CD4-positive, alpha-beta T cell treated with Interleukin-12 subunit alpha and Interleukin-12 subunit beta, for 1 hour (primary cell): ENCODE measurements at places on chromosomes 4 and X.

DNA sequence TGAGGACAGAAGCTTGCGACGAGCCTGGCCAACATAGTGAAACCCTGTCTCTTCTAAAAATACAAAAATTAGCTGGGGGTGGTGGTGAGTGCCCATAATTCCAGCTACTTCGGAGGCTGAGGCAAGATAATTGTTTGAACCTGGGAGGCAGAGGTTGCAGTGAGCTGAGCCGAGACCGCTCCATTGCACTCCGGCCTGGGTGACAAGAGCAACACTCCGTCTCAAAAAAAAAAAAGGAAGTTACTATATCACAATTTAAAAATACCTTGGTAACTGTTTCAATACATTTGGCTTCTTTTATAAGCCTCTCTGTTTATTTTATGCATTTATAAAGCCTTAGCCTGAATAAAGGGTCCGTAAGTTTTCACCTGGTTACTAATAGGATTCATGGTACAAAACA, 46.6 kb upstream of the CHRNA9 start:
- DNase-seq = no peak

- no peak for DNase-seq
Observed at GRCh38 chr4:147044241-147044640, 98.6 kb upstream of the TTC29 start.

DNA sequence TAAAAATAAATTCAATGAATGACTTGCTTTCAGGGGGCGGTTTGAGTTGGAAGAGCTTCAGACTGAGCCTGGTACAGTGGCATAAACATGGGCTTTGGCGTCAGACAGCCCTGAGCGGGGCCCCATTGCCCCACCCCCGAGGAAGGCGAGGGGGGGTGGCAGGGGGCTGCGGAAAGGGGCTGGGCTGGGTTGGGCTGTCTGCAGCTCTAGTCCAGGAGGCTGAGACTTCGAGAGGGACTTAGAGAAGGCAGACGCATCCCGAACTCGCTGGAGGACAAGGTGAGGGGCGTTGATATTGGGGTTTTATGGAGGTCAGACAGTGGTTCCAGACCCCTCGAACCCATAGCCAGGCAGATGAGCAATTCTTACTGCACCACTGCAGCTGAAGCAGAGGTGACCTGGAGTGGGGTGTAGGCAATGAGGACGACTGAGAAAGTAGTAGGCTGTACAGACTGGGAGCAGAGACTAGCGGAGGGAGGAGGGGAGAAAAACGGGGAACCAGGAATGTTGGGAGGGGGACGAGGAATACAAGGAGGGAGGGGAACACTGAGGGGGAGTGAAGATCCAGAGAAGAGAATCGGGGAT, at the start of gene MAGED2:
TSS of gene MAGED2 (plus strand) at position 222 of the 585 bp plus-strand sequence. CDS start 1,587 bp downstream, outside the sequence.
- DNase-seq = peak; percentile 64

GRCh38 chrX:118189000-118189399, 72.4 kb upstream of the KLHL13 start:
- DNase-seq = no peak

GRCh38 chrX:68383540-68383939, 49.8 kb downstream of the OPHN1 start:
- no peak for DNase-seq

DNA sequence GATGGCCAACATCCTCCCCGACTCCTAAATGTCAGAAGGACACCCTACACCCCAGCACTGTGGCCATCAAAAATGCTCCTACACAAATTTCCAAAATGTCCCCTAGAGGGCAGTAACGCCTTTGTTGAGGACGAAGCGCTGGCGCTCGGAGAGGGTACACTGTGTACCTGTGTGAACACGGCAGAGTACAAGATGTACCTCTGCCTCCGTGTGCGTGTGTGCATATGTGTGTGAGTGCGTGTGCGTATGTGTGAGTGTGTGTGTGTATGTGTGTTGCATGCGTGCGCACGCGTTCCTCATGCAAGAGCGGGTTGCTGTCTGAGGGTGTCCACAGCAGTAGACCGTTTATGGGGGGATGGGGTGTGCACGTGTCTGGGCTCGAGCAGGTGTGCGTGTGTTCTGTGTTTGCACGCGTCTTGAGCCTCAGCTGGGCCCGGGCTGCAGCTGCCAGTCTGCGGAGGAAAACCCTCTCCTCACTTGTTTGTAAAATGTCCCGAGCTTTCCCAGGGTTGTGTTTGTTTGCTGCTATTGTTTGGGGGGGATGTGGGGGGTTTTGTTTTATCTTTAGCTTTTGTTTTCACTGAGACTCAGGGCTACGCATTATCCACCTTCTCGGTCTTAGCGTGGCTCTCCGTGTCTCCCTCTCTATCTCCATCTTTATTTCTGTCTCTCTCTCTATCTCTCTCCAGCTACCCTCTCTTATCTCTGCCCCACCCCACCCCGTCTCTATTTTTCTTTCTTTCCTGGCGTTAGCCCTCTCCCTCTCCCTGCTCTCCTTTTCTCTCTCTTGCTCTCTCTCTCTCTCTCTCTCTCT, 10.4 kb upstream of the TSPYL2 start:
- DNase-seq = peak; percentile 83

- no peak for DNase-seq
Observed at GRCh38 chr4:32477518-32477917, 1757.3 kb downstream of the PCDH7 start.

DNA sequence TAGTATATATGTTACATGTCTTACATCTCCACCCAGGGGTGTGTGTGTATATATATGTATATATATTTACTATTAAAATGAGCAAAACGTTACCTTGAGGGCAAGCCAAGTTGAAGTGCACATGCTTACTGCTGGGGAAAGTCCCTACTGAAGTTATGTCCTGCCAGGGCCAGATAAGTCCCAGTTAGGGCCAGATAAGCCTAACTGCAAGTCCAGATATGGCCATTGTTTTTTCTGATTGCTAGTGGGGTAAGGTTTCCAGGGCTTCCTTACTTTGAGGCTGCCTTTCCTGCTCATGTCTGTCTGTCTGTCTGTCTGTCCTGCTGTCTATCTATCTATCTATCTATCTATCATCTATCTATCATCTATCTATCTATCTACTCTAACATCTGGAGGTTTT, 19.3 kb upstream of the ZNF81 start:
- no peak for DNase-seq

GRCh38 chr4:13994016-13994415, 366.5 kb upstream of the BOD1L1 start:
- DNase-seq = no peak

DNA sequence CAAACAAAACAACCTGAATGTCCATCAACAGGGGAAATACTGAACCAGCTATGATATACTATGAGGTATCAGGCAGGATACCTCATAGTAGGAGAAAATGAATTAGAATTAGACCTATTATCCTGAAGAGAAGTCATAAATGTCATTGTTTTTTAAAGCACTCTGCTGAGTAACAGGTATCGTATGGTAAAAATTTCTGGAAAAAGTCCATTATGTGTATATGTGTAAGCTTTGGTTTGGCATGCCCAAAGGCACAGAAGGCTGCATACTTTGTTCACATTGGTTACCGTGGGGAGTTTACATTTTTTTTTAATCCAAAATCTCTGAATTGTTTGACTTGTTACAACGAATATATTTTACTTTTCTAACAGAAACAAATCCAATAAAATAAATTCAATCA, 70.5 kb downstream of the RPS3A start:
- no peak for DNase-seq

DNA sequence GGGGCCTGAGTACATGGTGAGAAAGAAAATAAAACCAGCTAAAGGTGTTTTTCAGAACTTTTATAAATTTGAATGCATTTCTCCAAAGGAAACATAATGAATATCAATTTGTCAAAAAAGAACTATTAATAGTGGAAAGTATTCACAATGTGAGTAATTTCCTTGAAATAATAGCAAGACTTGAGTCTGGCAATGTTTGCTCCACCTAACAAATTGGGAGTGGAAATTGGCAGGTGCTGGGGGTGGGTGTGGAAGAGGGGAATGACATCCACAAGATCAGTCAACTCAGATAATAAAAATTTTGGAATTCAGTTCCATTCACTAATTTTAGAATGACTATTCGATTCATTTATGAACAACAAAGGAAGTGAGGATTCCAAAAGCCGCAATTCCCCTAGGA, 884.8 kb upstream of the SLIT2 start:
- DNase-seq = no peak

- peak; percentile 19 for DNase-seq
Observed at GRCh38 chr4:184514121-184514988, 40.0 kb upstream of the IRF2 start.

GRCh38 chr4:126038502-126039144, 723.9 kb downstream of the FAT4 start:
- no peak for DNase-seq

DNA sequence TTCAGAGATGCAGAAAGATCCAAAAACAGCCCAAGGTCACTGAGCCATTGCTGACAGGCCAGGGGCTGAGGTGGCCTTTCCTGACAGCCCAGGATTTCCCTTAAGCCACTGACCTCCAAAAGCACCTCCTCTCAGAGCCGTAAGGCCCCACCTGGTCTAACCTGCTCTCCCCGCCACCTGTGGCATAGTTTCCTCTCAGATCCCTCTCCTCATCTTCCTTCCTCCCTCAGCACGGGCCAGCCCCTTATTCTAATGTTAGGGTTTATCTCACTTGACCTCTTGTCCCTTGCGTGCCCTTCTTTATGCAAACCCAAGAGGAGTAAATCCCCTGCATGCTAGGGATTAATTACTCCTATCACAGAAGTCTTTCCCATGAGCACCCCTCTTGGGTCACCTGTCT, 113.0 kb downstream of the RBM47 start:
- no peak for DNase-seq

DNA sequence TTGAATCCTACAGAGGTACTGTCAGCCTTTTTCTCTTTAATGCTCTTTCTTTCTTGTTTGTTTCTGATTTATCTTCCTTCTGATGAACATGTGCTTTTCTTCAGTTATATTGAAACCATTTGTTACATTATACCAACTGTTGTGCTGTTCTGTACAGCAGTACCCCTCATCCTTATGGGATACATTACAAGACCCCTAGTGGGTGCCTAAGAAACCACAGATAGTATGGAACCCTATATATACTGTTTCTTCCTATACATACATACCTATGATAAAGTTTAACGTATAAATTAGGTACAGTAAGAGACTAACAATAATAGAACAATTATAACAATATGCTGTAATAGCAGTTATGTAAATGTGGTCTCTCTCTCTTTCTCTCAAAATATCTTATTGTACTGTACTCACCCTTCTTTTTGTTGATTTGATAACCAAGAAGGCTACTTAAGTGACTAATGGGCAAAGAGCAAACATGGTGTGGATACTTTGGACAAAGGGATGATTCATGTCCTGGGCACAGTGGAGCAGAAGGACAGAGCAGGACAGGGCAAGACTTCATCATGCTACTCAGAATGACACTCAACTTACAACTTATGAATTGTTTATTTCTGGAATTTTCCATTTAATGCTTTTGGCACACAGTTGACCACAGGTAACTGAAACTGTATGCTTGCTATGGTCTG, 10.7 kb upstream of the YIPF7 start:
- DNase-seq = no peak

DNA sequence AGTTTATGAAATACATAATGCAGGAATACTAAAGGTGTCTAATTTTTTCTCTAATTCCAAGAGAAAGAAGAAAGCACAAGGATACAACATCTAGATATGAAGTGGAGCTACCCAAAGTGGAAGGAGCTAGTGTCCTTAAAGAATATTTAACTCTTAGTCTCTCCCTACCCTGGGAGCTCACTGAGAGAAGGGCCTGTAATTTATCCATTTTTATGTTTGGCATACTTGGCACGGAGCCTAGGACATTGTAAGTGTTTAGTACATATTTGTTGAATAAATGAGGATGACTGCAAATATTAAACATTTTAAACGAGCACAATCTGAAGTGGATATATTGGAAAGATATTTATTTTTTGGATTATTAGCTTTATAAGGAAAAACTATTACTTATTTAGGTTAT, 674.8 kb downstream of the IQCM start:
- DNase-seq = no peak
